ENCODE measurements at places on chromosomes 7 and 10.
A peak's percentile ranks its signal among the peaks of the same experiment; 100 is the strongest.

DNA sequence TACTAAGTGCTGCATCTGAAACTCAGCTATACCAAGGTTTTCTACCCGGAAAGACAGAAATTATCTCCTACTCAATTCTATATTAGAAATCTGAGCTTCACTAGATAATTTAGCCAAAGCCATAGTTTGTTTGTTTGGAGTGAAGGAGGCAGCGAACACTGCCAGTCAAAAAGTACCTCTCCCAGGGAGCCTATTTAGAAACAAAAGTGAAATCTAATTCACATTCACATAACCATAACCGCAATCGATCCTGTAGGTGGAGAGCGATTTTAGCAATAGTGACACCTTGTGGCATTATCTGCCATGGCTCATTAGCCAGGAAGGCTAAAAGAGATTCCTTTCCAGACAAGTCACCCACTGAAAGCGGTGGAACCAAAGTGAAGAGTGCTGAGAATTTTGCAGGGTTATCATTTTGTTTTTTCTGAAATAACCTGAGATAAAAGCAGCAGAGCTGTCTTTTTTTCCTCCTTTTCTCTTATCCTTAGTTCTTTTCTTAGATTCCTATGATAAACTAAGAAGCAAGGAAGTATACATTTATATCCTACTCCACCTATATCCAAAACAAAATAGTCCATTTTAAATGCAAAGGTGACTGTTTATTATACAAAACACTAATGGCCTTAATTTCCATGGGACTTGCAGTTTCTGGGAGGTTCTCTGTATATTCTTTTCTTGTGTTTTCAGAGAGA, 83.7 kb upstream of the BET1 start:
- DNase-seq, result peak; percentile 39

GRCh38 chr10:55500931-55501559, 700.0 kb upstream of the PCDH15 start:
- no peak for DNase-seq

DNA sequence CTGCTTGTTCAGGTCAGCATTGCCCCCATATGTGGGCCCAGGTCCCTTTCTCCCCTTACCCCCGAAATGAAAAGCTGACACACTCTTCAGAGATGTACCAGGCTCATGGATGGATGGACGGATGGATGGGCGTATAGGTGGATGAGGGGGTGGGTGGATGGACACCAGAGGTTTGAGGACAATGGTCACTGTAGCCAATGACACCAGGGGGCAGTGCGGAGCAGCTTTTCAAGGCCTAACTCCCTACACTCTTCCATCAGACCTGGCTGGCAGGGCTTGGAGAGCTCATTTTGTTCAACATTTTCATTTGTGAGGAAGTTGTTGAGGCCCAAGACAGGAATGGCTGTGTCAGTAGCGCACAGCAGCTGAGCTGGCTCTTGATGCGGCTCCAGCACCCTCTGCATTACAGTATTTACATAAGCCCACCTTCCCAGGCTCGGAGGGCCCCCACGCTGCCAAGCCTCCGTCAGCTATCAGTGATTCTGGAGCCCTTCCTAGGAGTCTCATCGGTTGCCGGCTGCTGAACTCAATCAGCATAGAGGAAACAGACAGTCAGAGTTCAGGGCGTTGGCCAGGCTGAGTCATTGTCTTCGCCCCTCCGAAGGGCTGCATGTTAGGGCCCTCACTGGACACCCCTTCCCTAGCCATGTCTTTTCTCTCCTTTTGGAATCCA, 11.6 kb upstream of the FFAR4 start:
- DNase-seq, result peak; percentile 23

DNA sequence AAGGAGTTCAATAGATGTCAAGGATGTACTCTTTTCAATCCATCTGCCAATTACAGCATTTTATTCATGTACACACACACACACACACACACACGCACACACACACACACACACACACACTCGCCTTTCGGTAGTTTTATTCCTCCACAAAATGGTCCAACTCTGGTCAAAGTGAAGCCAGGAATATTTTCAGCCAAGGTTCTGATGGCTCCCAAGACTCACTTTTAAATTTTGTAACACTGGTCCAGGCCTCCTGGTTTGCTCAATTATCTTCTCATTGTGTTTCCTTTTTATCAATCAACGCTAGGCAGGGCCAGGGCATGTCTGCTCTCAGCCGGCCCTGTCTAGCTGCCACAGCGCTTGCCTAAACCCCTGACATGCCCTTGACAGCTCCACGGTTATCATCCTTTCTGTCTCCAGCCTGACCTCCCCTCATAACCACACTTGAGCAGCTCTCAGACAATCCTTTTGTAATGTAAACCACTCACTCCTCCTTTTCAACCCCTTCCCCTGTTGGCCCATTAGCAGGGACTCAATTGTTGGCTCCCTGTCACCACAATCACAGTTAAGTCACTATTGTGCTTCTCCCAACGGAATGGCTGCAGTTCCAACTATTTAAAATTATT, 115.1 kb downstream of the ICA1 start:
- no peak for DNase-seq

DNA sequence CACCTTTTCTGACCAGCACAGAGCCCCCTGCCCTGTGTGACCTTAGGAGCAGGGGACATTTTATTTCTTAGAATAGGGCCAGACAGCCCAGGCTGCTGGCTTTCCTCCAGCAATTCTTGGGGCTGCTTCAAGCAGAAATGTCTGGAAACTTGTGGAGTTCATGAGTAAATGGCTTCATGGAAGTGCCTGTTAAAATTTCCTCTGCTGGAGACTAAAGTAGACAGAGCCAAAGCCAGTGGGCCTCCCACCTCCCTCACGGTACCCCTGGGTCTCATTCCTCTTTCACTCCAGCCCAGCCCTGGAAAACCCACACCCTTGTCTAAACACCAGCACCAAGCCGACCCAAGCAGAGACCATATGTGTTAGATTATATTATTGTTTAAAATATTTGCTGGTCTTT, 505.5 kb upstream of the ZMIZ1 start:
- DNase-seq, result no peak

DNA sequence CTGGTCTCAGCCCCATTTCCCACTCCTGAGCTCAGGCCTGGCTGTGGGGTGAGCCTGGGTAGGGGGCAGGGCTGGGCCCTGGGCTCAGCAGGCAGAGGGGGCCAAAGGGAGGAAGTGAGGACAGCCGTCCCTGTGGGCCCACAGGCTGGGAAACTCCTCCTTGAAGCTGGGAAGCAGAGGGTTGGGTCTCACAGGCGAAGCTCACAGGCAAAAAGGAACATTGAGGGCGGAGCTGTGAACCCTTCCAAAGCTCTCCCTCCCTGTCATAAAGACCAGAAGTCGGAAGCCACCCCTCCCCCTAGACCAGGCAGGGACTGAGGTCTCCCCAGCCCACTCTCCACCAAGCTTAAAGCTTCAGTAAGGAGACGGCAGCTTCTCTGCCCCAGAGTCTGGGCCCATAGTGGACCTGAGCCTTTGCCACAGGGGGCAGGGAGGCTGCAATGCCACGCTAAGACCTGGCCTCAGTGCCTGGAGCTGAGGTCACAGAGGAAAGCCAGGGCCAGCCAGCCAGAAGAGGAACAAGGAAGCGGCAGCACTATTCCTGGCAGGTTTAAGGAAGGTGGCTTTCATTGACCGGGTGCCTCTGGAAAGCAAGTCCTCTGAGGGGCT, 1.0 kb upstream of the KCP start:
- DNase-seq, result no peak

GRCh38 chr10:310976-311639, 175.9 kb downstream of the ZMYND11 start:
- DNase-seq, result no peak

- DNase-seq, result no peak
These were observed 137.7 kb downstream of the SEMA3C start for GRCh38 chr7:80781146-80781545.

DNA sequence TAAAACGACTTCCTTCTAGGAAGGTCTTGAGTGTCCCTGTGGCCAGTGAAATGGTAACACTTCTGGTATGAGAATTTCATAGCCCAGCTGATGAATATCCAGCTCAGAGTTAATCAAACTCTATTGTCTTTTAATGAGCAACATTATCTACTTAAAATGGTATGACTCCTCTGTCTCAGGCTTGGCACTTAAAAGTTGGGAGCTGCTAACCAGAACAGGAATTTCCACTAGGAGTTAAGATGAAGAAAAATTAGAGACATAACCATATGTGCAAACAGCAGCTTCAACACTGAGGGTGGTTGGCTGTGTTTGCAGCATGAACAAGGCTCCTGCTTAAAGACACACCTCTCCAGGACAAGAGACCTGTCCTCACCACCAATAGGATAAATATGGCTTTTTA, 46.8 kb downstream of the CH25H start:
- DNase-seq, result no peak

GRCh38 chr7:867406-868188, 8.8 kb upstream of the GET4 start:
- DNase-seq, result peak; percentile 7

DNA sequence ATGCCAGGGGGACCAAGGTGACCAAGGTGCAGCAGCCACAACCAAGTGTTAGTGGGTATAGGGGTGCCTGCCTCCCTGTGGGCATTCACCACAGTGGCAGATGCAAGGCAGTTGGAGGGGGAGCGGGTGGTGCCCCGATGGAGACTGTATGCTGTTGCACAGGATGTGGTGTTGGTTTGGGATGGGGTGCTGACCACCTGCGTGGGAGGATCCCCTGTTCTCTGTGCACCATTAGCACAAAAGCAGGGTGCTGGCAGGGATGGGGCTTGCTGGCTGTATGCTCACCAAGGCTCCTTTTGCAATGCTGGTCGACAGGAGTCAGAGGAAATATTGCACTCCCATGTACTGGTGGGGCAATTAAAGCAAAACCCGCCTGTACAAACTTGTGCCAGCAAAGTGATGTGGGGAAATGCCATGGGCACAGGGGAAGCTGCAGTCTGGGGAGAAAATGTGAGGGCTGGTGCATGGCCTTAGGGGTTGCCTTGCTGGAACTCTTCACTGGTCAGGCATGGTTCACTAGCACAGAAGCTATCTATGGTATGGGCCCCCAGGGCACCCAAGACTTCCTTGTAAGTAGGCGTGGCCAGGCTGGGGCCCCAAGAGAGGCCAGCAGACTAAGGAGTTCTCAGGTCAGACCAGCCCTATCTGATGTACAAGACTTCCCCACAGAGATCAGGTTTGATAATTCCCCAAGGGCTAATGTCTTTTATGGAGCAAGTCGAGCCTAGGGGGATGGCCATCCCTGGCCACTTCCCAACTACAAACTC, 51.9 kb upstream of the GNAT3 start:
- DNase-seq, result no peak

- DNase-seq, result no peak
These were observed 11.8 kb downstream of the CALML3 start for GRCh38 chr10:5536486-5537081.

GRCh38 chr7:24991353-24991752, 11.4 kb upstream of the OSBPL3 start:
- DNase-seq, result no peak

GRCh38 chr7:64045301-64046040, at the start of gene ZNF727:
TSS of gene ZNF727 (plus strand) at chr7:64045434. CDS start at chr7:64045622, 188 bp downstream.
- no peak for DNase-seq

GRCh38 chr10:27612551-27613035, 108.5 kb downstream of the RAB18 start:
- DNase-seq, result no peak

- DNase-seq, result no peak
These were observed 153.6 kb upstream of the PITRM1 start for GRCh38 chr10:3325954-3326750.

- DNase-seq, result no peak
These were observed 232.4 kb upstream of the MYO3A start for GRCh38 chr10:25701652-25702051.

- no peak for DNase-seq
These were observed 73.5 kb downstream of the SLC25A13 start for GRCh38 chr7:96248405-96248804.

DNA sequence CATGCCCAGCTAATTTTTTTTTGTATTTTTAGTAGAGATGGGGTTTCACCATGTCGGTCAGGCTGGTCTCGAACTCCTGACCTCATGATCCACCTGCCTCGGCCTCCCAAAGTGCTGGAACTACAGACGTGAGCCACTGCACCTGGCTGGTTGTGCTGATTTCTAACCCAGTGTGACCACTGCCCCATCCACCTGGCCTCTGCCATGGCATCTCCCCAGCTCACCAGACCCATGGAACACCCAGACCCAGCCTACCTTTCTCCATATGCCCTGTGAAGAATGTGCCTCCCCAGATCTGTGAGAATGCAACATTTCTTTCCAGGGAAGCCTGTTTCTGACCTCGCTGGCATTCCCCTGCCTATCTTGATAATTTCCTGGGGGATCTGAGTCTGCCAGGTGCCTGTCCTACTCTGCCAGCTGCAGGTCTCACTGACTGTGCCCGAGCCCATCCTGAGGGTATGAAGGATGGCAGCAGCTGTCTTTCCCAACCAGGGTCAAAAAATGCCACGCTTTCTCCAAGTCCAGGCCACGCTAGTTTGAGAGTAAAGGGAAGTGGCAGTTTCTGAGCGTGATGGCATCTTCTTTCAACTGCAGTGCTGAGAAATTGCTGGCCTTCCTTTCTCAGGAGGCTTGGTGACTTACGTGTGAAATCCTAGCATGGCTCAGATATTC, 324.4 kb upstream of the ZNF32 start:
- no peak for DNase-seq

GRCh38 chr10:93859049-93859655, 34.6 kb upstream of the SLC35G1 start:
- no peak for DNase-seq

DNA sequence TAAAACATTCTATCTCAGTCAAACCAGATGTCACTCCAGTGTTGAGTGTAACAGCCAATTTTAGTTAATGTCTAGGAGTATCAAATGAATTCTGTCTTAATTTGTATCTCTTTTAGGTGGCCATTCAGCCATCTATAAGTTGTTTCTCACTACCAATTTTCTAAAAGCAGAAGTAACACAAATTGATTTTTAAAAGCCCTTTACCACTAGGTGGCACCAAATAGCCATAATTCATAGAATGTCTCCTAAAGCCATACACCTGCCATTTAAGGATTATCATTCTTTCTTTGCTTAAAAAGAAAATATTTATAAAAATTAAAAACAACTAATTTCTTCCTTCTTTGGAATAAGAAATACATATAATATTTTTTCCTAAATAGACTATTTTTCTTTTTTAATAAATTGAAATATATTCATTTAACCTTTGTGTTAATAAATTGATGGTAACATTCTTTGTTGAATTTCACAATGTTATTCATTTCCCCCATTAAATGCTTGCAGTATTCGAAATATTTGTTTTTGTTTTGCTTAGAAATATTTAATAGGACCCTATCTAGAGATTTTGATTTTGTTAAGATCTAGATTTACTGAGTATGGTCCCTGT, 107.8 kb upstream of the PPP1R3A start:
- DNase-seq, result peak; percentile 11

DNA sequence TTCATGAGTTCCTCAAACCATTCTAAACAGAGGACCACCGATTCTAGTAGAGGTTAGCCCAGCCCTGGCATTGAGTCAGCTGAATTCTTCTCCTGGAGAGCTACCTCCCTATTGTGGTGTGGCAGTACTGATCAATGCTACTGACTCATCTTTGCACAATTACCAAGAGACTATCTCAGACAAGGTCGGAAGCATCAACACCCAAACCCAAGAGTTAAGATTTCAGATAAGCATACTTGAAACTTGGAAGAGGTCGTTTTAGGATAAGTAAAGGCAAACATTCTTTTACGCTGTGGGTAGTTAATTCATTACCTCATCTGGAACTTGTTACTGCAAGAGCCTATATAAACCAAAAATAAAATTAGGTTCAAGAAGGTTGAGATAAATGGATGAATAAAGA, 154.6 kb upstream of the NRBF2 start:
- no peak for DNase-seq

- no peak for DNase-seq
These were observed 174.8 kb downstream of the RAPGEF5 start for GRCh38 chr7:22182149-22182548.

Data from AG09319 (cell line).